ENCODE measurements at places on chromosomes 1 and 21.

DNA sequence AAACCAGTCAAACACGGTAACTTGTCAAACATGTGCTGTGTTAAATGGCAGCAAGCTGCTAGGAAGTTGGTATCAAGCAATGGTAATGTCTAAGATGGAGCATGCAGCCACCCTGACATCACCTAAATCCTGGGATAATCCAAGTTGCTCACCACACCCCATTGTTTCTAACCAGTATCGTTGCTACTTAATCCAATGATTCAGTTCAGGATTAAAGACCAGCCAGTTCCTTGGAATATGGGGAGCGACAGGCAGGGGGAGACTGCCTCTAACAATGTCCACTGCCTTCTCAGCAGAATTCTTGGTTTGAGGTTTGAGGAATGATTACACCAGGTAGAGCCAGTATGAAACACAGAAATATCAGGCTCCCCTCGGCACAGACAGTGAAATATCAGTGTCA is 122.1 kb upstream of the IFFO2 start:
- DNase-seq: no peak

- no peak for DNase-seq
Measured at GRCh38 chr1:33257207-33257771, 997 bp downstream of the ZNF362 start.

- DNase-seq: peak; percentile 84
Measured at GRCh38 chr1:235919127-235919832, 52.6 kb upstream of the LYST start.

DNA sequence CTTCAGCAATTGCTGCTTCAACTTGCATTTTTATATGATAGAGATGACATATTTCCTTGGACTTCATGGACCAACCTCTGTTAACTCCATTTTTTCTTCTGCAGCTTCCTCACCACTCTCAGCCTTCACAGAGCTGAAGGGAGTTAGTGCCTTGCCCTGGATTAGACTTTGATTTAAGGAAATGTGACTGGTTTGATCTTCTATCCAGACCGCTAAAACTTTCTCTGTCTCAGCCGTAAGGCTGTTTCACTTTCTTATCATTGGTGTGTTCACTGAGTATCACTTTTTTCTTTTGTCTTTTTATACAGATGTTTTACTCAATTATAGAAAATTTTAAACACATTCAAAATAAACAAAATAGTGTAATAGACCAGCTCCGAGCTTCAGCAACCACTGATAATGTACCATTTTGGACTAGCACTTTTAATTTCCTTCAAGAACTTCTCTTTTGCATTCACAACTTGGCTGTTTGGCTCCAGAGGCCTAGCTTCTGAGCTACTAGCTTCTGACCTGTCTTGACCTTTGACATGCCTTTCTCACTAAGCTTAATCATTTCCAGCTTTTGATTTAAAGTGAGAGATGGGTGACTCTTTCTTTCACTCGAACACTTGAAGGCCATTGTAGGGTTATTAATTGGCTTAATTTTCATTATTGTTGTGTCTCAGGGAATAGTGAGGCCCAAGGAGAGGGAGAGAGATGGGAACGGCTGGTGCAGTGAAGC is 9.3 kb downstream of the NEK7 start:
- DNase-seq: no peak

- peak; percentile 96 for DNase-seq
Measured at GRCh38 chr1:115595279-115596079, 46.3 kb upstream of the VANGL1 start.

DNA sequence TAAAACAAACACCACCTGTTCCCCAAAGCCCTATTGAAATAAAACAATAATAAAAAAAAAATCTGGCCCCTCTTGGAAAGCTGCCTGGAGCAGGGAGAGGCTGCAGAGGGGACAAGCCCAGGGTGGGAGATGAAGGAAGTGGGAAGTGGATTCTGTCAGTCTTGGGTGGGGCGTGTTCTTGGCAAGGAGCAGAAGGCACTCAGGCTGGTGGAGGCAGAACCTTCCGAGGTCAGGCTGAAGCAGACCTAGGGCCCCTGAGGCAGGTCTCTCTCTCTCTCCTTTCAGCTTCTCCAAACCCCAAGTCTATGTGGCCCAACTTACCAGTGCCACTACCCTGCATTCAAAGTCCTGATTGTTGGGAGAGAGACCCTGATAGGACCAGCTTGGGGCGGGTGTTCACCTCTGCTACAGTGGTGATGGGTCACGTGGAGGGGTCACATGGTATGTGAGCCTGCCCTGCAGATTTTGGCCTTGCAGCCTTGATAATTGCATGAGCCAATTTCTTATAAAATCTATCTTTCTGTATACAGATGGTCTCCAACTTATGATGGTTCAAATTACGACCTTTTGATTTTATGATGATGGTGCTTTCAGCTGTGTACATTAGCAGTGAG is 145.4 kb upstream of the C1orf174 start:
- DNase-seq: no peak

DNA sequence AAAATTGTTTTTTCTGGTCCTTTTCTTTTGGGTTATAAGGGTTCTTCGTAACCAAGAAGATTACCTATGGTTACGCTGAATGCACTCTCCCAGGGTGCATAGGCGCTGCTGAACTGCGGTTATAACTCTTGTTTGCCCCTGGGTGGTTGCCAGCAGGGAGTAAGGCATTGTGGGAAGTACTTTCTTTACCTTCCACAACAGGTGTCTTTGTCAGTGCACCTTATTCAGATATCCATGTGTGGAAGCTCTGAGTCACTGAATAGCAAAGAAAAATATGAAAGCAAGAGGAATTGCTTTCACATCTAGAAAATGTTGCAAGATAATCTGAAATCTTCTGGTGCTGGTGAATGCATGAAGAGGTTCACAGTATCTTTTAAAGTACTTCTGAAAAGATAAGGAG is 124.4 kb upstream of the CACYBP start:
- DNase-seq: no peak

GRCh38 chr1:216785737-216786136 is 62.5 kb upstream of the ESRRG start:
- no peak for DNase-seq

GRCh38 chr1:22385537-22385936 is 66.1 kb upstream of the ZBTB40 start:
- no peak for DNase-seq

GRCh38 chr1:232509570-232509969 is 120.4 kb downstream of the SIPA1L2 start:
- no peak for DNase-seq

- no peak for DNase-seq
Measured at GRCh38 chr21:14480411-14481031, 65.6 kb downstream of the SAMSN1 start.

DNA sequence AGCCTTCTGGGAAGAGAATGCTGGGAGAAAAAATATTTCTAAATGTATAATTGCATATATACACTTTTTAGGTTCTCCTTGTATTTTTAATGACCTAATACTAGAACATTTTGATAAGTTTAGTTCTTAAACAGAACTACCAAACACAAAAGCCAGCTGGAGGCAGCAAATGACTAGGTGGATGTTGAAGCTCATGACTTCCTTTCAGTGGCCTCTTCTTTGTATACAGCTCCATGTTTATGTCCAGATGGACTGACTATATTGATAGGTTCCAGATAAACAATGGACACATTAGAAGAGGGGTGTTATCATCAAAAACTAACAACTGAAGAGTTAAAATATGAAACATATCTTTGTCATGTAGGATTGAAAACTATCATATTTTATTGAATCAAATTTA is 52.5 kb downstream of the LRRC8D start:
- DNase-seq: peak; percentile 22

DNA sequence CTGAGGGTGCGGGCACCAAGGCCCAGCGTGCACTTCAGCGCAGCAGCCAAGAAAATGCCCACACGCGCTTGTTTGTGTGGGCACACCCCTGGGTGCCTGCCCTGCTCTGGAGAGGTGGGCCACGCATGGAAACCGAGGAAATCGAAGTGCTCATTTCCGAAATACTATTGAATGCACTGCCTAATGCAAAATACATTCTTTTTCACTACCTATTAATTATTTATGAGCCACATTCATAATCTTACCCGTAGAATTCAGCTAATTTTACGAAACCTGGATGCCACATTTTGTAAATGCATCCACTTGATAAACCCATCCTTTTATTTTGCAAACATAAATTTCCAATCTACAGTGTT is 4.8 kb downstream of the DSCAM start:
- DNase-seq: no peak

DNA sequence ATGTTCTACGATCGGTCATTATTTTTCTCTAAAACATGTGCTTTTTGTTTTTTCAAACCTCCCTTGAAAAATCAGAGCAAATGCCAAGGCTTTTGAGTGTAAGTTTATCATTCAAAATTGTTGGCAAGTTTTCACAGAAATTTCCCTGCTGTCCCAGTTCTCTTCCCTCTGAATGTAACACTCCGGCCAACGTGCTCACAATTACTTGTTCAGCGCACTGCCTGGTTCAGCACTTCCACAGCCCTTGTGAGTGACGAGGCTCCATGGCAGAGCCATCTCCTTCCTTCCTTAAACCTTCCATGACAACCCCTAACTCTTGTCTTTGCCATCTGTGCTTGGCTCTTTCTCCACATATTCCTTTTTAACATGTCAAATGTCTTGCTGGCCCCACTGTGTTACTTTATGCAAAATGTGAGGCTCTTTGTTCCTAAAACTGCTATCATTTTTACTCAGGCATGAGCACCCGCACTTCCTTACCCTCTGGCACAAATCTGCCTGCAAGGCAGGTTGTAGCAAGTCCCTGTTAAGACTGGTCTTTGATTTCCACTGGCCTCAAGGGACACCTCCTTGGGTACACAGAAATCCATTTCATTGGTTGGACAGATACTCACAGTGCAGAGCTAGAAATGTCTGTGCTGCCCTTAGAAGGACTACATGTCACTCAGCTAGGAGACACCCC is 142.8 kb downstream of the HUNK start:
- no peak for DNase-seq

- no peak for DNase-seq
Measured at GRCh38 chr21:36976228-36976861, 9.9 kb upstream of the HLCS start.

DNA sequence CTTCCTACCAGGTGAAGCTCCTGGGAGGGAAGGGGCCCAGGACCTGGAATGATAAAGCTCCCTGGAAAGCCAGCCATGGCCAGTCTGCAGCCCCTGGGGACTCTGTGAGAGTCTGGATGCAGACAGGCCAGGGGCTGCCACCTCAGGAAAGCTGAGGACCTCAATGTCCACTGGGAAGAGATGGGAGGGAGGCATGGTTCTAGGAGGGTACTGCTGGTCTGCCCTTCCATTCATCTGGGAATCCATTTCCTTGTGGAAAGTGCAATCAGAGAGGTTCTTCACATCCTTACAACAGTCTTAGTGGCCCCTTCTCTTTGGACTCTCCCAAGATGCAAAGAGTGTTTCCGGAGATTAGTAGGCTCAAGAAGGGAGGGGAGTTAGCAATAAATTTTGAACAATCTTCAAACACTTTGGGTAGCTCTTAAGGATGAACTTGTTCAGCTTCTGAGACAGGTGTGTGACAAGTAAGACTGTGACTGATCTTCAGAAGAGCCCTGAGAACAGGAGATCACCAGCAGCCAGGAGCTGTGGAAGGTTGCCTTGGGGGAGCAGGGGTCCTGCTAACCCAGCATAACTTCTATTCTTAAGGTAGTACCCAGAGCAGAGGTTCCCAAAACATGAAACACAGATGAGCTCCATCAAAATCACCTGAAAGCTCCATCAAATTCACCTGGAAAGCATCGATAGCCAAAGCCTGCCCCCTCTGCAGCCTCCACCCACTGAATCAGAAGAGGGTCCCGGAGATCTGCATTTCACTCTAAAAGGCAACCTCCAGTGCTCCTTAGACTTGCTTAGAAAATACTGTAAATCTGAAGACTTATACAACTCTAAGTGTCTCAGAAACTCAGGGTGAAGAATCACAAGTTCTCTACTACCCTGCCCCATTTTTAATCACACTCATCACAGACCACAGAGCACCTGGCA is 616 bp upstream of the LAX1 start:
- no peak for DNase-seq

GRCh38 chr21:34574601-34575529 is 40.0 kb downstream of the RCAN1 start:
- DNase-seq: no peak

GRCh38 chr1:56406821-56407220 is 172.5 kb downstream of the PLPP3 start:
- DNase-seq: no peak

DNA sequence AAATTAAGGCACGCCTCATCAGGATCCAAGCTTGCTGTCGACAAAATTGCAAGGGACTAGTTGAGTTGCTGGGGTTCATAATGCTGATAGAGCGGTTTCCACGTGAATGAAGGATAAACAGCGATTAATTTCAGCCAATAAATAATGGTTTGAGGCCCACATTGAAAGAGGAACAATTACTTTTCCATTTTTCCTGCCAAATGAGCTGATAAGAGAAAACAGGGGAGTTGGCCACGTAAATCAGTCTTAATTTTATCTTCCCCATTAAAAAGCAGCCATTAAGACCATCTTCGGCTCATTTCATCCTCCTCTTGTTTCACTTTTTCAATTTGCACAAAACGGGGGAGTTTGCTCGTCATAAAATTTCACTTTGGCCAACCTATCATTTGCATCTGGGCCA is 235.5 kb upstream of the RRP15 start:
- no peak for DNase-seq

GRCh38 chr1:109782927-109783326 is 19.2 kb upstream of the EPS8L3 start:
- no peak for DNase-seq

DNA sequence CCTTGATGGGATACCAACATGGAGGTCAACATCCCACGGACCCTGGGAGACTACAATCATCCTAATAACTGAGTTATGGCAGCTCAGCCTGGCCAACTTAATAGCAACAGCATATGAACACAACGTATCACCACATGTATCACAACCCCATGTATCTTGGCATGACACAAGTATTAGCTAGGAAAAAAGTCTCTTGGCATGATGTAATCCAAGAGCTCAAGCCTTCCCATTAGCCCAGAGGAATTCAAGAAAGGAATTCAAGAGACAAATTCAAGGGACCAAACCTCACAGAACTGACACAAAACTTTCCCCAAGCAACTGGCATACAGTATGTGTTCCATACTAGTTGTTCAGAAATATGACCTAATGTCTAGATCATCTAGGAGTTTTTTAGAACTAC is 100.9 kb upstream of the HMGB4 start:
- DNase-seq: no peak

DNA sequence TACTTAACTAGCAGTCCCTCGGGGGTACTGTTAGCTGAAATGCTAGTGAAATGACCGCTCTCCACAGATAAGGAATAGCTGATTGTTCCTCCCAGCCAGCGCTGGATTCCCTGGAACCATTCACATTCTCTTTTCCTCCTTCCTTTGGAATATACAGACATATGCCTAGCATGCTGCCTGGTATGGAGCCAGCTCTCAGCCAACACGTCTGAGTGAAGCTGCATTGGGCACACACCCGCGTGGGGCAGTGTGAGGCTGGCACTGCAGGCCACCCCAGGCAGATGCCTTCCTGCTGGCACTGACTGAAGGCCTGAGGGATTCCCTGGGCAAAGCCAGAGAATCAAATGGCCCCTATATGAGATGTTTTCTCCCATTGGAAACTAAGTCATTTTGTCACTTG is 66.7 kb downstream of the TLR5 start:
- no peak for DNase-seq

DNA sequence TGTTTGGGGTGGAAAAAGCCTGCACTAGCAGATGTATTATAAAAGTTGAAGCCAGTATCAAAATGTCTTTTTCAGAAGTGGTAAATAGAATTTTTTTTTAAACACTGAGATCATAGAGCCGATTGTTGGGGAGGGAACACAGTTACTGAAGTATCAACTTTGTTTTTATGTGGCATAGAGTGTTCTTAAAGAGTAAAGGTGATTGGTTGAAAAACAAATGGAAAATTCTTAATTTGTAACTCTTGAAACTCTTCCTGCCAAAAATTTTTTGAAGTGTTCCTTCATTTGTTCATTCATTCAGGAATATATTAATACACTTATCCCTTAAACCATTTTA is 83.3 kb downstream of the DISP1 start:
- no peak for DNase-seq

- DNase-seq: no peak
Measured at GRCh38 chr1:205275133-205275532, 46.4 kb downstream of the NUAK2 start.

Measured in M059J (cell line).